AML-193 (cell line): ENCODE measurements at places on chromosomes 12 and 14.

GRCh38 chr12:95766356-95767019 lies 24.1 kb downstream of the NTN4 start:
- DNase-seq, result no peak

GRCh38 chr12:4050340-4050739 lies 177.1 kb upstream of the PARP11 start:
- no peak for DNase-seq

- DNase-seq, result no peak
Measured at GRCh38 chr12:65937806-65938205, 113.5 kb downstream of the HMGA2 start.

DNA sequence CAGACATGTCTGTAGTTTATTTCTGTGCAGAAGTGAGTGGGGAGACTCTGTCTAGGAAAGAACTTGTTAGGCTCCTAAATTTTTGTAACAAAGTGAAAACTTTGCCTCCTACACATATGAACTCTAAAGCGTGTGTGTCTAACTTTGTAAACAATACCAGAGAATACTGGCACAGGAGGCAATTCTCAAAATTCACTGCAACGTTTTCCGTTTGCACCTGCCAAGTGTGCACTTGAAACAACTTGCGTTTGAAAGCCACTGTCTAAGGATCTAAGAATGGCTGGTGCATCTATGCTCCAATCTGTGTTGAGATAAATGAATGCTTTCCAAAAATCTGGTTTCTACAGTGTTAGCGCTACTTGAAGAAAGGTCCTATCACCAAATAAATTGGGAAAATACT lies 15.3 kb downstream of the GRIP1 start:
- no peak for DNase-seq

DNA sequence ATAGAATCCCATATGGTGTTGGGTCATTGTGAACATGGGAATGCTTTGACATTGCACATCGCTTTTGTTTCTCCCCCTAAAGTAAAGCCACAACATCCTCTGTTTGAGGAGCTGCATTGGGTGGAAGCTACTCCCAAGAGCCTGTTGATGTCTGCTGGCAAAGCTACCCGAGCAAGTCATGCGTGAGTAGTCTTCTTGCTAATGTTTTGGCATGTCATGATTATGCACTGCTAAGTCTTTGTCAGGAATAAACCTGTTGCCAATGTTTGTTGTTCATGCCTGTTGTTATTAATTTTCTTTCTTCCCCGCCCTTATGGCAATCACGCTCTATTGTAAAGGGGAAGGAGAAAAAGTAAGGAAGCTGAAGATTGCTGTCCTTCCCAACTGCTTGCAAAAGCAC lies 97.3 kb downstream of the EXOC5 start:
- no peak for DNase-seq

DNA sequence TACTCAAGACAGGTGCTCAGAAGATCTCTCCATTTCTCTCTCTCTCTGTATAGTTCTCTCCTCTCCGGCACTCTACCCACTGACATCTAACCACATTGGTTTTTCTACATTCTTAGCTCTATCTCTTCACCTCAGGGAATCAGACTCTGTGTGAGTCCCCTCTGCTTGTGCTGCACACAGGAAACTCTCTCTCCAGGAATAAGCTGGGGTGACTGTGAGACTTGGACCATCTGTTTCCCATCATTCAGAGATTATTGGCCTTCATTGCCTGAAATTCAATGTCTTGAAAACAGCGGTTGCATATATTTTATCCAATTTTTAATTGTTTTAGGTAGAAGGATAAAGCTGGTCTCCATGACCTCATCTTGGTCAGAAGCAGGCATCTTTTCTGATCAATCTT lies 105.0 kb downstream of the SLC35F4 start:
- no peak for DNase-seq

GRCh38 chr12:114841557-114842251 lies 157.7 kb upstream of the TBX3 start:
- no peak for DNase-seq

GRCh38 chr12:3571724-3572123 lies 80.7 kb downstream of the PRMT8 start:
- no peak for DNase-seq

- DNase-seq, result no peak
Measured at GRCh38 chr14:86780461-86780860, 1212.5 kb downstream of the GALC start.

DNA sequence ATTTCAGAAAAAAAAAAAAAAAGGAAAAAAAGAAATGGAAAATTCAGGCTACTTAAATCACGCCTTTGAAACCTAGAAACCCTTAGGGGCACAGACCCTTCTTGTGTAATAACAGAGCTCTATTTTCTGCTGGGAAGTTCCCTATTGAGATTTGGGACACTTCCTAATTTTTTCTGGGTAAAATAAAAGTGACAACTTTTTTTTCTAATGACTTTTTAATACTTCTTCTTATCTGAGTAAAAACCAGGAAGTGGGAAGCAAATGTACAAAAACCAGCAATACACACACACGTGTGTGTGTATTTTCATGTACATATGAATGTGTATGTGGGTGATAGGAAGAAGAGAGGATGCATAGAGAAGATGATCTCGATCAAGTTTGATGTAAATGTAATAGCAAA lies 35.8 kb downstream of the ETV6 start:
- DNase-seq, result peak; percentile 27

DNA sequence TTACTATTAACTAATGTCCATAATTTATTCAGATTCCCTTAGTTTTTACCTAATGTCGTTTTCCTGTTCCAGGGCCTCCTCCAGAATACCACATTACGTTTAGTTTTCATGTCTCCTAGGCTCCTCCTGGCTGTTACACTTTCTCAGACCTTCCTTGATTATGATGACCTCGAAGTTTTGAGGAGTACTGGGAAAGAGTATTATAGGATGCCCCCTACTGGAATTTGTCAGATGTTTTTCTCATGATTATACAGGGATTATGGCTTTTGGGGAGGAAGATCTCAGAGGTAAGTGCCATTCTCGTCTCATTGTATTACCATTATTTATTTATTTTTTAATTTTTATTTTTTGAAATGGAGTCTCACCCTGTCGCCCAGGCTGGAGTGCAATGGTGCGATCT lies 17.7 kb upstream of the C1S start:
- DNase-seq, result peak; percentile 74

DNA sequence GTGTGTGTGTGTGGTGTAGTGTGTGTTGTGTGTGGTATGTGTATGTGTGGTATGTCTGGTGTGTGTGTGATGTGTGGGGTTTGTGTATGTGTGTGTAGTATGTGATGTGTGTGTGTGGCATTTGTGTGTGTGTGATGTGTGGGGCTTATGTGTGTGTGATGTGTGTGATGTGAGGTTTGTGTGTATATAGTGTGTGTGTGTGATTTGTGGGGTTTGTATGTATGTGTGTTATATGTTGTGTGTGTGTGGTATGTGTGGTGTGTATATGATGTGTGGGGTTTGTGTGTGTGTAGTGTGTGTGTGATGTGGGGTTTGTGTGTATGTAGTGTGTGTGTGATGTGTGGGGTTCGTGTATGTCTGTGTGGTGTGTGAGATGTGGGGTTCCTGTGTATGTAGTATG lies 9.4 kb downstream of the GALNT16 start:
- no peak for DNase-seq
